ENCODE measurements at places on chromosomes 7 and 10. TPM values are rescaled to one million over a fixed set of nuclear protein-coding genes. Genes with fewer than 3 reads are reported as not detected.

DNA sequence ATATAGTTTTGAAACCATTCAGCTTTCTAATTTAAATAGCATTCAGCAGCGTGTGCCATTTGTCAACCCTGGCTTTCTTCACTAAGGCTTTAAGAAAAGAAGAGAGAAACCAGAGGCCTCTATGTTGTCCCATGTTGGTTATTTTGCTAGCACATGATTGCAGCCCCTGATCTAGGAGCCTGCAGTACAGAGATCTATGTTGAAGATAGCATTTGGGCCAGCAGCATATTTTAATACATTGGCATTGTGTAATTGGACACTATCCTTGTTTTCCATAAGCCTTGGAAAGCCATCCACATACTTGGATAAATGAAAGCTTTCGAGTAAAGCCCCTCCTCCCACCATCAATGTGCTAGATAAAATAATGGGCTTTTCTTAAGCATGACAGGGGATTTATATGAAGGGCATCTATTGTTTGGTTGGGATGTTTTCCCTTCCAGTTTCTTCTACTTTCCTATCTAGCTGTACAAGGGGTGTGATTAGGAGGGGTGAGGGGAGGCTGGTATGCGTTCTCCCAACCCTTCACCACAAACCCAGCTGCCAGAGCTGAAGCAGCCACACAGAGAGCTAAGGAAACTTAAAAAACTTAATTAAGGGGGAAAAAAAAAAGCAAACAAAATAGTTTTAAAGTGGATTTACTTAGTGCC lies 23.1 kb upstream of the SDHAF3 start:
- no peaks in the 10 kb centered on the region for H3K36me3 ChIP-seq
- H3K27ac ChIP-seq, result no peak overlapping the region
- no peak overlapping the region for H3K4me3 ChIP-seq
- no peak for DNase-seq
- H3K27me3 ChIP-seq, result peaks cover 11% of the 10 kb centered on the region
- H3K4me1 ChIP-seq, result no peaks in the 10 kb centered on the region

DNA sequence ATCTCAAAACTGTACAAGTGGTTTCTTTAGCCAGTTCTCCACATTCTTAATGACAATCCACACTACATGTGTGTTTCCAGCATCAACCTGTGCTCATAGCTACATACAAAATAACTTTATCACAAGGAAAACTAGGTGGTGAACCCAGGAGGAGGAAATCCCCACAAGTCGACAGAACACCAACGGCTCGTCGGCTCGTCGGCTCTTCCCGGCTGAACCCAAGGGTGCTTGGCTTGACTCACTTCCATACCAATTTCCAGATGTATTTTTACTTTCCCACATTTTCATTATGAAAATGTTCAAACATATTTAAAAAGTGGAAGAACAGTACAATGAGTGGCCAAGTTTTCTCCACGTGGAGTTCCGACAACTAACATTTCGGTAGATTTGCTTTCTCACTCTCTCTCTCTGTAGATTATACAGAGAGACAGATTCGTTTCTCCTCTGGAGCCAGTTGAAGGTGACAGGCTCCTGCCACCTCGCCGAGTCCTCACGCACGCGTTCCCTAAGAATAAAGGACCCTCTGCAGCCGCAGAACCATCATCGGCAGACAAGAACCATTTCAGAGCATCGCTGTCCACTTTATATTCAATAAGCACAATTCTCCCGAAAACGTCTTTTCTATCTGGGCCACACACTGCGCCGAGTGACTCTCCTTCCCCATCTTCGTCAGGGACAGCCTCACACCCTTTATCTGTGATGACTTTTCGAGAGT lies 53.3 kb downstream of the DIP2C start:
- H3K4me3 ChIP-seq, result no peak overlapping the region
- H3K27ac ChIP-seq, result no peak overlapping the region
- no peaks in the 10 kb centered on the region for H3K36me3 ChIP-seq
- DNase-seq, result no peak
- H3K27me3 ChIP-seq, result peaks cover 13% of the 10 kb centered on the region

GRCh38 chr7:767941-768731 lies 41.1 kb upstream of the PRKAR1B start:
- H3K27ac ChIP-seq, result no peak overlapping the region
- H3K36me3 ChIP-seq, result peaks cover 17% of the 10 kb centered on the region
- no peak for DNase-seq
- H3K4me1 ChIP-seq, result peaks cover 1% of the 10 kb centered on the region
- H3K4me3 ChIP-seq, result no peak overlapping the region

DNA sequence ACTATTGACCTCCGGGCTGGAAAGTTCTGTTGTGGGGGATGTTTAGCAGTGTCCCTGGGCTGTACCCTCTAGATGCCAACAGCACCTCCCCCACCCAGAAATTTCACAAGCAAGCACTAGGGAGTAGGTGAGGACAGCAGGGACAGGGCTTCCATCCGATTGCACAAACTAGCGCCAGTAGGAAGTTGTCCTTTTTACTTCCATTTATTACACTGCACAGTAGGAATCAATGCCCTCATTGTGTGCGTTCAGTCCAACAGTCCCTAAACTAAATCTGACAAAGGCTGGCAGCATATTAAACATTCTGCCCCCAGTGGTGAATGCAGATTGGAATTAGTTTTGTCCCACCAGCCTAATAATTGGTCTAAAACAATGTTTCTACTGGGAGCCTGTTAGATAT lies 6.4 kb upstream of the SOSTDC1 start:
- no peak overlapping the region for H3K4me3 ChIP-seq
- no peak for DNase-seq
- no peaks in the 10 kb centered on the region for H3K4me1 ChIP-seq

- H3K27me3 ChIP-seq, result no peaks in the 10 kb centered on the region
- no peak overlapping the region for H3K27ac ChIP-seq
- H3K4me1 ChIP-seq, result peaks cover 7% of the 10 kb centered on the region
- H3K4me3 ChIP-seq, result no peak overlapping the region
Observed at GRCh38 chr7:131546126-131546525, 10.3 kb downstream of the PODXL start.

- no peak overlapping the region for H3K27ac ChIP-seq
- no peak for DNase-seq
- H3K4me1 ChIP-seq, result no peaks in the 10 kb centered on the region
- H3K36me3 ChIP-seq, result no peaks in the 10 kb centered on the region
Observed at GRCh38 chr10:71805776-71806703, 32.7 kb upstream of the VSIR start.

DNA sequence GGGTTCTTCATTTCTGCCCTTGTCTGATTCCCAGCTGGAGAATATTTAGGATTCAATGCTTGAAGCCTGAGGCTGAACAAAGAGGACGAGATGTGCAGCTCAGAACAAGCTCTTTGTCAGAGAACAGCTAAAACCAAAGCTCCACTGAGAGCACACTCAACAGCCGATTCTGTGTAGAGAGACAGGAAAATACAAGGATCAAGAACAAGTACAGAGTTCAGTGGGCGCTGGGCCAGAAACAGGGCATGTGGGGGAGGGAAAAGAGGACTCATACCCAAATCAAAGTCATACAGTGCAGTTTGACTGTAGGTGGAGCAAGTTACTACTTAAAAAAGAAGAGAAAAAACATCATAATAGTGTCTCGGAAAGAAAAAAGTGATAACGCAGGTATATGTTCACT lies at the start of gene AGMO:
TSS of gene AGMO (minus strand) at position 181 of the 400 bp plus-strand sequence.
- H3K4me3 ChIP-seq, result no peak within 1 kb of the TSS
- DNase-seq, result no peak
- H3K4me1 ChIP-seq, result no peaks in the 10 kb centered on the region

DNA sequence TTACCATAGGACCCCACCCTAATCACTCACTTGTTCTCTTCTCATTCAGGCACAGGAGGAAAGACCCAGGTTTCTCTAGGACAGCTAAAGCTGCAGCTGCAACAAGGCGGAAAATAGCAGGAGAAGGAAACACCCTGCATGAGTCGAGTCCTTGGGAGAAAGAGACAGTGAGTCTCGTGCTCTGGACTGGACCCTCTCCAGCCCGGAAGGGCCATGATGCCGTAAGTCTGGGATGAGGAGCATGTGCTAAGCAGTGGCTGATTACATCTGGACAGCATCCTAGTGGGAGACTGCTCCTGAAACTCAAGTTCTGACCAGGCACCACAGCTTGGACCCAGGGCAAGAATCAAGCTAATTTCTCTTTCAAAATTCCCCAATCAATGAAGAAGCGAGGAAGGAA lies 39.4 kb downstream of the FBXW4 start:
- no peak for DNase-seq
- H3K27ac ChIP-seq, result no peak overlapping the region
- no peaks in the 10 kb centered on the region for H3K27me3 ChIP-seq
- H3K4me1 ChIP-seq, result no peaks in the 10 kb centered on the region
- H3K4me3 ChIP-seq, result no peak overlapping the region
- peaks cover 29% of the 10 kb centered on the region for H3K36me3 ChIP-seq

DNA sequence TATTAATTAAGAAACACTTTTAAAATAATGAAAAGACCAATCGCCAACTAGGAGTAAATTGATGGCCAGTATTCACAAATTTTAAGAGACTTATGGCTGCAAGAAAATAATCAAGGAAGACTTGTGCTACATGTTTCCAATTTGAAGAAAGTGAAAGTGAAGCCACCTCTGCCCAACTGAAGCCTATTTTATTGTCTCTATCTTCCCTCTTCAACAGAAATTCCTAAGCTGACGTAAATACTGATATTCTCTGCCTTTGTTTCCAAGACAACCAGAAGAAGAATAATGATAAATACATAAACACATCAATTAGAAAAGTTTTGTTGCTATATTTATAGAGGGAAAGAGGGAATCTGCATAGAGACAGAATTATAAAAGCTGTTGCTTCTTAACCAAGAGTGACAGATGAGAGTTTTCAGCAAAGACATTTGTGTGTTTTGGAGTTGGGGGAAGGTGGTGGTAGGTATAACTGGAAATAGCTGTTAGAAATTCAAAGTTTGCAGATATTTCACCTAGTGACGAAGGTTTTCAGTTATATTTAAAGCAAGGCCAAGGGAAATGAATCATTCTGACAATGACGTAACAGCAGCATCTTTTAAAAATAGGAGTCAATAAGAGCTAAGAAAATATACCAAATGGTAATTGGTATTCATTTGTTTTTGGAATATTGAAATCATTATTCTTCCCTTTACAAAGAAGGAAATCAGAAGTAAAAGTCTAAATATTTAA lies 576.6 kb upstream of the SORCS1 start:
- no peaks in the 10 kb centered on the region for H3K36me3 ChIP-seq
- no peak for DNase-seq
- no peak overlapping the region for H3K4me3 ChIP-seq

The KCND2 gene
- not detected for total RNA-seq

The GLI3 gene
- total RNA-seq, result not detected

The CYP26A1 gene
- total RNA-seq, result not detected

The HOXA9 gene
- not detected for total RNA-seq

The HOXA4 gene
- total RNA-seq, result 0.15 TPM

The KCNIP2 gene
- 2.6 TPM for total RNA-seq

The TMEM213 gene
- 1.1 TPM for total RNA-seq

The ELFN1 gene
- total RNA-seq, result not detected

The MYO1G gene
- 576 TPM for total RNA-seq

All from activated CD4-positive, alpha-beta memory T cell treated with anti-CD3 and anti-CD28 coated beads, Interleukin-2, amount 10 ng/mL, durations not matched to agents 7 days and 5 days (primary cell).